ENCODE measurements at places on chromosomes 4 and X.

DNA sequence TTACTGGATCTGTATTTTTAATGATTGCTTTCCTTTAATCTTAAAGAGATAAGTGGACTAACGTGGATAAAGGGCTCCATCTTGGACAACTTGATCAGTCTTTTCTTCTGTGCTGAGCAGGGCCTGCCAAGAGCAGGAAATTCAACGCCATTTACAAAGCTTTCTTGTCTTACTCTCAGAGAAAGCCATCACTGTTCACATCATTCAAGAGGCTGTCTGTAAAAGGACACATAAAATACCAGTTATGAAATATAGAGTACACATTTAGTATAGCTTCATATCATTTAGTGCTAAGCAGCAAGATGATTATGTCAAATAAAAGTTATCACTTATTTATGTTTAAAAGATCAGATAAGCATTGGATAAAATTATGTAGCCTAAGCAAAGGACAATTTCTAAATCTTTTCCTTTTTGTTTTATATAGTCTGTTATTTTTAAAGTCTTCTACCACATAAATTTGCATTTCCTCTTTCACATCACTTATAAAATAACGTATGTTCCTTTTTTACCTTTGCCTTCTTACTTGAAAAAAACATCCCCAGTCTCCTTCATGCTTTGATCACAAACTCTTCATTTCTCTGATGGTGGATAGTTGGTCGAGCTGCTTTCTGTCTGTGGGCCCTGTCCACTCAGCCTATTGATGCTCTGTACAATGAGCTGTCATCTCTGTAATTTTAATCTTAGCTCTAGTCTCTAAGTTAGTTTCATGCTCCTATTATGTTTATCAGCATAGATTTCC, 2.1 kb upstream of the CCNG2 start:
- peak overlapping the region; percentile 9 for H3K4me3 ChIP-seq
- no peak for DNase-seq
- no peaks in the 10 kb centered on the region for H3K27me3 ChIP-seq
- H3K4me1 ChIP-seq = peaks cover 34% of the 10 kb centered on the region
- H3K36me3 ChIP-seq = peaks cover 6% of the 10 kb centered on the region
- no peak overlapping the region for H3K27ac ChIP-seq

GRCh38 chr4:152894673-152895072, 41.5 kb upstream of the FHDC1 start:
- H3K4me1 ChIP-seq = peaks cover 6% of the 10 kb centered on the region
- H3K4me3 ChIP-seq = no peak overlapping the region
- H3K36me3 ChIP-seq = peaks cover 25% of the 10 kb centered on the region
- no peaks in the 10 kb centered on the region for H3K27me3 ChIP-seq
- no peak for DNase-seq
- H3K27ac ChIP-seq = no peak overlapping the region

- no peaks in the 10 kb centered on the region for H3K36me3 ChIP-seq
- DNase-seq = no peak
- H3K27me3 ChIP-seq = no peaks in the 10 kb centered on the region
- H3K27ac ChIP-seq = no peak overlapping the region
- H3K4me3 ChIP-seq = no peak overlapping the region
These were observed 565.4 kb downstream of the GRXCR1 start for GRCh38 chr4:43457866-43458265.

DNA sequence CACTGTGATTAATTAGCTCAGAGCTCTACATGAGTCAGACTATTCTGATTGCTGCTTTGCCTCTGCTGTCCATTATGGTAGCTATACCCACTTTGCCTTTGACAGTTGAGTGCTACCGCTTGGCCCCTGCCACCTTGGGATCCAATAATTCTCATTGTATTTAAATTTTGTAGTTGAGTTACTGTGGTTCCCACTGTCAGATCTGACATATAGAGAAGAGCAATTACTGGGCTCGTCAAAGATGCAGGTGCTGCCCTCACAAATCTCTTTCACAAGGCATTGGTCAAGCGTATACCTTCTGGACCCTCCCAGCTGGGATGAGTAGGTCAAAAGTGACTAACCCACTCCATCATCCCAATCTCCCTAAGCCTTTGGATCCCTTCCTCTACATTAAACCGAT, 18.3 kb upstream of the PRDM8 start:
- H3K4me1 ChIP-seq = peaks cover 29% of the 10 kb centered on the region
- no peak for DNase-seq
- peaks cover 3% of the 10 kb centered on the region for H3K27me3 ChIP-seq
- H3K4me3 ChIP-seq = no peak overlapping the region

- peak overlapping the region; percentile 95 for H3K27ac ChIP-seq
- no peak for DNase-seq
- peaks cover 70% of the 10 kb centered on the region for H3K4me1 ChIP-seq
- peak overlapping the region; percentile 39 for H3K4me3 ChIP-seq
- H3K27me3 ChIP-seq = no peaks in the 10 kb centered on the region
These were observed 20.4 kb downstream of the TMEM131L start for GRCh38 chr4:153486281-153487151.

GRCh38 chr4:146336410-146336807, 122.1 kb downstream of the REELD1 start:
- H3K4me1 ChIP-seq = no peaks in the 10 kb centered on the region
- H3K27ac ChIP-seq = no peak overlapping the region
- DNase-seq = no peak
- no peaks in the 10 kb centered on the region for H3K36me3 ChIP-seq
